Fibroblast of the conjunctiva (primary cell): ENCODE measurements at places on chromosomes 3 and 15.
A peak's percentile ranks its signal among the peaks of the same experiment; 100 is the strongest.

DNA sequence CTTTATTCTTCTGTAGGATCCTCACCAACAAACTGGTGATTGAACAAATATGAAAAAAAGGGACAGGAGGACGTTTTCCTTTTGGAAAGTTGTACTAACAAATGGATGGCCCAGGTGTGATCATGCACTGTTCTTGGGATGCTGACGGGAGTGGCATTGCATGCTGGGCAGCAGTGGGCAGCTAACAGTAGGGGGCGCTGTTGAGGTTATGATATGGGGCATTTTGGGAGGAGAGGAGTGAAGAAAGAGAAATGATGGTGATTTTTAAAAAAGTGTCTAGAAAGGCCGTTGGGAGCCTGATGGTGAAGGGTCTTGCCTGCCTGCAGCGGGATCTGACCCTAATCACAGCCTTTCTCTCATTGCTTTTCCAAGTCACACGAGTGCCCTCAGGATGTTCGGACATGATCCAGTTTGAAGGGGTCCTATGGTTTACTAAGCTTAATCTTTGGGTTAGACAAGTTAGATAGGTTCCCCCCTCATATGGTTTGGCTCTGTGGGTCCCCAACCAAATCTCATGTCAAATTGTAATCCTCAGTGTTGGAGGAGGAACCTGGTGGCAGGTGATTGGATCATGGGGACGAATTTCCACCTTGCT is 46.2 kb upstream of the PRTG start:
- DNase-seq = no peak

DNA sequence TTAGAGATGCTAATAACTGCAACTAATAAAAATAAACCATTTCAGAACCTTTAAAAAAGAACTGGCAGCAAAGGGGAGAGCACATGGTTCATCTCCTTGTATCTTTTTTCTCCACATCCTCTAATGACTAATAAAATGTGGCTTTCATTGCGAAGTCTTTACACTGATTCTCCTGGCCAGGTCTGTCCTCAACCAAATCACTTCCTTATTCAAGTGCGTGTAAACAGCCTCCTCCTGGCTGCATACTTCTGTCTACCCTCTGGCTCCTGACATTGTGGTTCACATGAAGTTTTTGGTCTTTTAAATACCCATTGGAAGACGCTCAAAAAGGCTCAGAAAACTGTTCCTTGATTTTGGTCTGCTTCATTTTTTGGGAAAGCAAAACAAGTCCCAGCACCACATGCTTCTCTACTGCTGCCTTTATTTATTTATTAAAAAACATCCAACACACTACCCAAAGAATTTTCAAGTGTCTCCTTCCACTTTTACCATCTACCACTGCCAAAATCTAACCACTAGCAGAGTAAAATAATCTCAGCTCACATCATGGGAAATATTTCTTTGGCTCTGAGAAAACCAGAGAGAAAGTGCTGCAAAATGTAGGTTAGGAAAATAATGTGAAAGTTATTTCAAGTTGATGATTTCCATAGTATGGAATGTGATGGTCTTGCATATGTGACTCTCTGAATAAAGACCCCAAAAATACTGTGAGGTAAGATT is 85.1 kb downstream of the EFL1 start:
- no peak for DNase-seq

GRCh38 chr15:31020542-31020941 is 29.1 kb upstream of the MTMR10 start:
- DNase-seq = no peak

GRCh38 chr15:81060907-81061306 is 60.2 kb downstream of the TLNRD1 start:
- no peak for DNase-seq

DNA sequence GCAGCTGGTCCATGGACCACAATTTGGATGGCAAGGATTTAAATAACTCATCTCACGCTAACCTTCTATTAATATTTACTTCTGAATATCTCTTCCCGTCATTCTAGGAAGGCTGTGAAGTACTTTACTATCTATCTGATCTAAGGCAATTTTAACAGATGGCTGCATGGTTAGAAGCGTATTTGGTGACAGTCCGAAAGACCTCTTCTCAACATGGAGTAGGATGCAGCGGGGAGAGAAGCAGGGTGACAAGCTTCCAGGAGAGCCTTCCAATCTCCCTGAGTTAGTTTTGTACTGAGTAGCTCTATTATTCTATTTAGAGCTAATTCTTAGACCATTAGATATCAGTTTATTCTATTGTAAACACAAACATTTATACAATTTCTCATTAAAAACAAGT is 309.4 kb downstream of the PLCL2 start:
- DNase-seq = no peak

DNA sequence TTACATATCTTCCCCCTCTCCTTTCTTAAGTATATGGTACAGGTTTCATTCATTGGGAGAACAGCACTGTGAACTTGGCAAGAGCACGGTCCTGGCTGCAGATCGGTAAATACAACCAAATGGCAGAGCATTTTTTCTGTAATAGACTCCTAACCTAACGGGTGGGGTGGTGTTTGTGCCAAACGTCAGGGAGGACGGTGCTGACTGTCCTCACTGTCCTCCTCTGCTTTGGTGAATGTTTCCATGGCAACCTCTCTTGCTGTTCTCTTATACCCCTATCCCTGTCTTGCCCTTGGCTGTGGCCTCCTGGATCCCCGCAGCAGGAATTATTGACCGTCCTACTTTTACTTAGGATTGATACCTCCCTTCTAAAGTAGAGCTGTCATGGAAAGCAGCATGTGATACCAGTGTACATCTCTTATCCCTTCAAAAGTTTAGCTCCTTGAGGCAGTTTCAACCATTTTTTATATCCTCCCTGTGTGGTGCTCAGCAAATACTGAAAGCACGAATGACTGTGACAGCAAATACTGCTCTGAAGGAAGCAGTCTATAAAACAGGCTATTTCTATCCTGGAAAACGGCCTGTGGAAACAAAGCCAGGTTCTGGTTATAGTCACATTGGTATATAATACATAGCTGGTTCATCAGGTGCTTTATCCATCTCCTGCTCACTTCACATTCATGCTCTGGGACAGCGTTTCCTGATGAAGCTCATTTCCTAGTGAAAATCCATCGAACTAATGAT is 275.4 kb upstream of the C2CD4B start:
- no peak for DNase-seq

GRCh38 chr15:61030451-61030850 is 198.7 kb downstream of the RORA start:
- DNase-seq = no peak

- peak; percentile 6 for DNase-seq
Observed at GRCh38 chr3:55162031-55162795, 234.4 kb upstream of the LRTM1 start.

DNA sequence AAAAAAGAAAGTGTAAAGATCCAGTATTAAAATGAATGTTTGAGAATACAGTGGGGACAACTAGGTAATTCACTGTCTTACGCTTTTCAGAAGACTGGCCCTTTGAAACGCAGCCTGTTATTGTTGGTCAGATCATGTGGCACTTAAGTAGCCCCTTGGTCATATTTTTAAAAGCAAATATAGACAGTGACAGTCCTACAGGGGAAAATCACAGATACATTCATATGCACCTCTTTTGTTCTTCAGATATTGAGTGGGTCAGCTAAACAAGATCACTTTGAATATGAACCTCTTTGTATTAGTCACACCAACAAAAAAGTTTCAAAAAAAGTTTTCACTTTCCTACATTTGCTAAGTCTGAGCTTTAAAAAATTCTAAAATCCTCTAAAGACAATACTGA is 36.0 kb downstream of the TIGIT start:
- DNase-seq = no peak

- DNase-seq = peak; percentile 48
Observed at GRCh38 chr3:58419780-58420507, 13.7 kb downstream of the PDHB start.

- no peak for DNase-seq
Observed at GRCh38 chr3:151992326-151993041, 119.0 kb downstream of the SUCNR1 start.

DNA sequence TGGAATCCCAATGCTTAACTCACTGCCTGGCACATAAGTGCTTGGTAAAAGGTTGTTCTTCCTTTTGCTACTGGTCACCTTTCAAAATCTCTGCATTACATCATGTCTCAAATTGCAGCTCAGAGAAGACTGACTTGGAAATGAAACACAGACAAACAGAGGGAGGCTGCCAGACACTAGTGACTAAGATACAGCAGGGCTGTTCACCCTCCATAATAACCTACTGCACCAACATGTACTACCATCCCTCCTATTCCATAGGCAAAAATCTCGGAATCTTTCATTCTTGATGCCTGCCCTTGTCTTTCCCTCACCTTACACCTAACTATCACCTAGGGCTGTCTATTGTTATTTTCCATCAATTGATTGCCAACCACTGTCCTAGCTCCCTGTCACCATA is 502.3 kb upstream of the ADAMTS9 start:
- no peak for DNase-seq

- DNase-seq = no peak
Observed at GRCh38 chr3:188126934-188127333, 27.0 kb upstream of the LPP start.

DNA sequence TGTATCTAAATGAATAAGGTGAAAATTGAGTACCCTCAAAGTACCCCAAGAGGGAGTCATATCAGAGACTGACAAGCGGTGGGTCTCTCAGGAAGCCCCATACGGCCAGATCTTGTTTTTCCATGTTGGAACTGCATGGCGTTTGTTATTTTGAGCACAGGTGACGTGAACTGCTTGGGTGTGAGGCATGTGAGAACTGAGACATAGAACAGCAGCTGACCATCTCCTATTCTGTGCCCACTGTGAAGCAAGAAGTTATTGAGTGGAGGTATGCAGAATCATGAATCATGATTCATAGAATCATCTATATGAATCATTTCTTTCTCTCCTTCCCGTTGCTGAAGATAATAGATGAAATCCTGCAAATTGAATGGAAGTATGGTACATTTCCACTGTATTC is 4.6 kb downstream of the VPS8 start:
- no peak for DNase-seq

DNA sequence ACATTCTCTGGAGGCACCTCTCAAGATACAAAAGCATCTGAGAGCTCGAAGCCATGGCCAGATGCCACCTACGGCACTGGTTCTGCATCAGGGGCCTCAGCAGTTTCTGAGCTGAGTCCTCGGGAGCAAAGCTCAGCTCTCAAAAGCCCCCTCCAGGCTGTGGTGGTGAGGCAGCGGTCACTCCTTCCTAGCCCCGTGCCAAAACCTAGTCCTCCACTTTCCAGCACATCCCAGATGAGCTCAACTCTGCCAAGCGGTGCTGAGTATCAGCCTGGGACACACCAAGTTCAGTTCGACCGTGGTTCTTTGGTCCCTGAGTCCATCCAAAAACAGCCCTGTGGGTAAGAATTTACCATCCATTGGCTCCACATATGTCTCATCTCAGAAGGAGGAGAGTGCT is 79.3 kb upstream of the STT3B start:
- DNase-seq = no peak
